Umbilical cord (tissue), 2 donors: ENCODE measurements at places on chromosomes 5 and 9. TPM values are rescaled to one million over a fixed set of nuclear protein-coding genes. Genes with fewer than 3 reads are reported as not detected.

- DNase-seq, result no peak
Measured at GRCh38 chr9:92988215-92988768, 41.0 kb downstream of the FGD3 start.

TLR4 gene
- total RNA-seq, result 14.7 TPM

DNA sequence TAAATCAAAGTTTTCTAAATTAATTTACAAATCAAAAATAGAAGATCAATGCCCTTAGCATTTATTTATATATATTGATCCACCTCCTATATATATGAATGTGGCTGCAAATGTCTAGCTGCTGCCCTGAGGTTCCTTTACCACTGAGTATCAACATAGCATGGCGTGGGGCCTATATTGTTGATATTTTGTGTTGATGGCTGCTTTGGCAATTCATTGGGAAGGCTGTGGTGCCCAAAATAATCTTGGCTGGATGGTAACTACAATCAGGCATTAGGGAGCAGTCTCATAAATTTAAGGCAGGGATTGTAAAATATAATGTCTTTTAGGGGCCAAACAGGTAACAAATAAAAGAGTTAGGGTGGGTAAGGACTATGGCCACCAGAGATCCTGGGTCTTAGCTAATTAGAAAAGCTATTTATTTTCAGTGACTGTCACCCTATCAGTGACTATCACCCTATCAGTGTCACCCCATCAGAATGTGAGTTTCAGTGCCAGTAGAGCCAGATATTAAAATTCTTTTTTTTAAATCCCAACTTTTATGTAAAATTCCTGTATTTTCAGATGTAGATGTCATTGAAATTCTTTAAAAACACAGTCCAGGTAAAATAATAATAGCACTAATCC is 190.7 kb upstream of the PCSK5 start:
- DNase-seq, result no peak

ZBTB26 gene
- total RNA-seq, result 4.3 TPM

- no peak for DNase-seq
Measured at GRCh38 chr5:135480511-135480910, 28.4 kb upstream of the TIFAB start.

DNA sequence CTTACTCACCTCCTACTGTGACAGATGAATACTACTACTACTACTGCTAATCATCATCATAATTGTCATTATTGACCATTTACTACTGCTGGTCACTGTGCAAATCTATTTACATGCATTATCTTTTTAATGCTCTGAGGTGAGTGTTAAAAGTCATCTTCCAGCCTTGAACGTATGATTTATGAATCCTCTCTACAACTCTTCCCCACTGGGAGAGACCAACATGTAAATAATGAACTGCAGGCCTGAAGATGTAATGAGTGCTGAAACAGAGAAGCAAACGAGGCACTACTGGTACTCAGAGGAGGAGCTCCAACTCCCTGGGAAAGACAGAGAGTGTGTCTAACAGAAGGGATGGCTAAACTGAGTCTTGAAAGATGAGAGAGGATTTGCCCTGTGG is 95.4 kb downstream of the JAKMIP2 start:
- no peak for DNase-seq

GRCh38 chr5:32254881-32255539 is 57.7 kb downstream of the MTMR12 start:
- DNase-seq, result peak; percentile 94

ARID3C gene
- total RNA-seq, result not detected

- peak; percentile 23 for DNase-seq
Measured at GRCh38 chr9:15485836-15486666, 24.7 kb downstream of the PSIP1 start.

DNA sequence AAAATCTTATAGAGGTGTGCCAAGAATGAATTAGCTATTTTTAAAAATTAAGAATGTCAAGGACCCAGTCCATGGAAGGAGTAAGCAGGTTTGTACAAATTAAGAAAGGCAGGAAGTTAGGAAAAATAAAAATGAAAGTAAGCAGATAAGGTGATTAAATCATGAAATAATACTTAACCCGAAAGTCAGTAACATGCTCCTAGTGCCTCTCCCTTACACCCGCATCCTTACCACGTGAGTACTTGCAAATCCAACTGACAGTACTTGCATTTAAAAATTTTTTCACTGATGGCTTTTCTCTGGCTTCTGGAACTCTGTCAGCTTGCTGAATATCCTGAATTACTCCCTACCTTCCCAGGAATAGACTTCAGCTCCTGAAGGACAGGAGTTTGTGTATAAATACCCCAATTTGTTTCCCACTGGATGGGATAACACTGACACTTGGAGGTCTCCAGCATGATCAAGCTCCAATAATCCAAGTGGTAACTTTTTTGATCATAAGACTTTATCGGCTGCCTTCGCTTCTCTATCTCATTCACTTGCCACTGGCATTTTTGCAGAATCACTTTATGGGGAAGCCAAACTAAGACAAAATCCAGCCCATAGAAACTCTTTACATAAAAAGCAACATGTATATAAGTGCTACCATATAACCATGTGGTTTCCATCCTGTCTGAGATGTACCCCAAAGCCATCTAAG is 41.6 kb upstream of the RICTOR start:
- DNase-seq, result peak; percentile 23

DNA sequence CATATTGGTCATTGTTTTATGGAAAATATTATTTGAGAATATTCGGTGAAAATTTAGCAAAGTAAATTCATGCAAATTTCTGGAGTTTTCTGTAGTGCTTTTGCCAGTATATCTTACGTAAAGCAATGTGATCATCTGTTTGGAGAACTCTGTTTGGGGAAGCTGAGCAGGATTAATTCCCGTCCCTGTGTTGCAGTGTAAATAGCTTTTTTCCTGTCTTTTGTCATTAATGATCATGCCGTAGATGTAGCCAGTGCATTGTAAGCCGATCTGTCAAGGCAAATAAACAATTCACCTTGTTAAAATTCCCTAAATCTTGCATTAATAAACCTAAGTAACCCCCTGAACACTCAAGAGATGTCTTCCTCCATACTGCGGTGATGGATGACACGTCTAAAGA is 39.2 kb downstream of the PPIC start:
- DNase-seq, result no peak

- no peak for DNase-seq
Measured at GRCh38 chr9:138053996-138054752, 176.6 kb downstream of the CACNA1B start.

DNA sequence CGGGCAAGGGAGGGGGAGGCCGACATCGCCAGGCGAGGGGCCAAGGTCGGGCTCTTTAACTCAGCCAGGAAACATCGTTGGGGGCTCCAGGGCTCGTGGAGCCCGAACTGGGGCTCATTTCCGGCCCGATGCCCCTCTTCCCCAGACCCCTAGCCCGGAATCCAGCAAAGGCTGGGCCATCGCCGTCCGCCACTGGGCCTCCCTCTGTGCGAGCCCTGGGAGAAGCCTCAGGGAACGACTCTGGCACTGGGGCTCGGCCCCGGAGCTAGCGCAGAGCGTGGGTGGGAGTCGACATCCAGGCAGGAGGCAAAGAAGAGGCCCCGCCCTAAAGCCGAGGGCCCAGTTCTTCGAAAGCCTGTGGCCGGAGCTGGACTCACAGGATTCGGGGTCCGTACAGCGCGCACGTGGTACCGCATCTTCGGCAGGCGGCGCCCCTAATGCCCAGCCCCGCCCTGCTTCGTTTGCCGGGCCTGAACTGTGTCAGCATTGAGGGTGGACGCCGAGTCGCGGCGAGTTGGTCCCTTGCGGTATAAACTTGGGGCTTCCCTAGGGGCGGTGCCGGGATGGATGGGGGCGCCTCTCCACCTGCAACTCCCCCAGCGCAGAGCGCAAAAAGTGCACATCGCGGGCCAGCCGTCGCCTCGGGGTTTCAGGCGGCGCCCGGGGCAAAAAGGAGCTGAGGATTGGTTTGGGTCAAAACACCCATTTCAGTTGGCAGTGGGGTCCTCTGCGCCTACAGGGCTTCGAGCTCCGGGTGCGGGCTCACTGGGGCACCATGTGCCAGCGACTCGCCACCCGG is 3.6 kb upstream of the PAX5 start:
- no peak for DNase-seq

CORO2A gene
- total RNA-seq, result 3.9 TPM

NUTM2G gene
- total RNA-seq, result 0.48 TPM

DNA sequence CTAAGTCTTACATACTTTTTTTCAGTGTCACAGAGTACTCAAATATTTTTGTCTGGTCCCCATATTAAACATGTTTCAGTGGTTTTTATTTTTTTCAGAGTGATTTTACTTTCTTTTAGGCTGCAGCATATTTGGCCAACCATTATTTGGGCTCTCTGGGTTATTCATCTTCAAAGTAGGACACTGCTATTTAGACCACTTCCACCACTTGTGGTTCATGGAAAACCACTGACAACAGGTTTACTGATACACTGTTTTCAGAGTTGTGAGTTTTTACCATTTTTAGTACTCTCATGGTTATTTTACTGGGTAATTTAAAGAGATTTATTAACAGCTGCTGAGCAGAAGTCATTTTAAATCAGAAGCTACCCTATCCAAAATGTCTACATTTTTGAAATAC is 437.6 kb downstream of the KIAA0825 start:
- no peak for DNase-seq

SPAAR gene
- total RNA-seq, result 1.4 TPM

- peak; percentile 86 for DNase-seq
Measured at GRCh38 chr9:69554945-69555344, 117.2 kb downstream of the APBA1 start.

MACIR gene
- total RNA-seq, result 32.0 TPM

PAPPA gene
- 26.0 TPM for total RNA-seq

DNA sequence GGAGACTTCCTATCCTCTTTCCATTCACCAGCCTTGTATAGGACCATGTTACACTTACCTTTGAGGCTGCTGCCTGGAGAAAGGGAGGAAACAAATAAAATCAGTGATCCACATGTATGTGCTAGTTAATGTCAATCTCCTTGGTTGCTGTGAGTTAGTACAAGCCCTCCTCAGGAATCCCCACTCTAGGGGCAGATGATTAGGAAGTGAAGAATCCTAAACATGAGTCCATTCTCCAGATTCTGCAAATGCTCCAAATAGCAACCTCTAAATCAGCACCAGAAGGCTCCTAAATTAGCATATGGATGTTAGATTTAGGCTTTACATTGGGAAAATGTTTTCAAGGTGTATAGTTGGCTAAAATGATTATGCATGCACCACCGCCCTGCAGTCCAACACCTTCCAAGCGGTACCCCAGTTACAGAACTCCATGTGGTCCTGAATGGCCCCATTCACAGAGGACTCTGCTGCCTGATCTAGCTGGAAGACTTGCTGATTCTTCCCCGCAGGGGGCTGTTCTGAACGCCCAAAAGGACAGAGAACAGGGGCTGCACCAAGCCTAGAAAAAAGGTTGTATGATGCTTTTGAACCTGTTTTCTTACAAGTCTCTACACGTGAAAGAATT is 123.2 kb downstream of the TLE1 start:
- DNase-seq, result no peak

DNA sequence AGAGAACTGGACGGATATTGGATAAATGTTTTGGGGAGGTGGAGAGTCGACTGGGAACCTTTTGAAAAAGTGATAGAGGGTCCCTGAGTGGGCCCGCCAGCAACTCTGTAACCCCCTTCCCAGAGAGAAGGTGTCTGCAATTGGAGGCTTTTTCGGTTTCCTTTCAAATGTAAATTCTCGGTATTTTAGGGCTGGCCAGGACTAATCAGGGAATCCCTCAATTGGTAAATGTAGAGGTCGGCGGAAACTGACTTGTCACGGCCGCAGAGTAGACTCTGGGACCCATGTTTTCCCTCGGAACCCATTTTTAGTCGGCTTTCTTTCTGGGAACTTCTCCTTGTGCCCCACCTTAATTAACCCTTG is 524 bp downstream of the CCNB1 start:
- DNase-seq, result no peak

DNA sequence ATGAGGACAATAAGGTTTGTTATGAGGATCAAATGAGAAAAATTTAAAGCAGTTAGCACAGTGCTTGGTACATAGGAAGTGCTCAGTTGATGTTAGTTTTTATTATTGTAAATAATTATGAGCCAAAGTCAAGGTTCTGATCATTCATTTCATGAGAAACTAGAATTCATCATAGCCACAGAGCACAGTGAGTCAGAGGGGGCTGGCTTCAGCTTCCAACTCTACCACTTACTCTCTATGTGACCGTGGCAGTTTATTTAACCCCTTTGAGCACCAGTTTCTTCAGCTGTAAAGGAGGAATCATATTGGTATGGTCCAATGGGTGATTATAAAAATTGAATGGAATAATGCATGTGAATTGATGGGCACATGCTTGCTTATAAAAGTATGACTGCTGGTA is 39.4 kb downstream of the KLHL3 start:
- DNase-seq, result no peak

COL23A1 gene
- 0.96 TPM for total RNA-seq

DNA sequence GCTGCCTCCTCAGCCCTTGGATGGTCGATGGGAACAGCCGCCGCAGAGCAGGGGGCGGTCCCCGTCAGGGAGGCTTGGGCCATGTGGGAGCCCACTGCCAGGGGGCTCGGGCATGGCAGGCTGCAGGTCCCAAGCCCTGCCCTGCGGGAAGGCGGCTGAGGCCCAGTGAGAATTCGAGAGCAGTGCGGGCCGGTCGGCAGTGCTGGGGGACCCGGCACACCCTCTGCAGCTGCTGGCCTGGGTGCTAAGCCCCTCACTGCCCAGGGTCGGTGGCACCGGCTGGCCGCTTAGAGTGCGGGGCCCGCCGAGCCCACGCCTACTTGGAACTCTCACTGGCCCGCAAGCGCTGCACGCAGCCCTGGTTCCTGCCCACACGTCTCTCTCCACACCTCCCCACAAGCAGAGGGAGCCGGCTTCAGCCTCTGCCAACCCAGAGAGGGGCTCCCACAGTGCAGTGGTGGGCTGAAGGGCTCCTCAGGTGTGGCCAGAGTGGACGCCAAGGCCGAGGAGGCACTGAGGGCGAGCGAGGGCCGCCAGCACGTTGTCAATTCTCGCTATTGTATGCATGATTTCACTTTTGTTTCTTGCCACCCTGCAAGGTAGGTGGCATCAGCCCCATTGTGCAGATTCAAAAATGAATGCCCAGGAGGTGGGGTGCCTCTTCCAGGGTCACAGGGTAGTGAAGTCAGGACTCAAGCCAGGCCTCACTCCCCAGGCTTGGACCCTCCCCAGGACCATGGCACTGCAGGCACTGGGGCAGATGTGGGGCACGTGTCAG is 48.6 kb downstream of the COL15A1 start:
- DNase-seq, result no peak

- DNase-seq, result peak; percentile 24
Measured at GRCh38 chr9:107685901-107686300, 196.3 kb upstream of the KLF4 start.
